ENCODE measurements at places on chromosomes 13 and 19.

GRCh38 chr13:88369866-88370265 is 698.7 kb downstream of the SLITRK5 start:
- DNase-seq = no peak

DNA sequence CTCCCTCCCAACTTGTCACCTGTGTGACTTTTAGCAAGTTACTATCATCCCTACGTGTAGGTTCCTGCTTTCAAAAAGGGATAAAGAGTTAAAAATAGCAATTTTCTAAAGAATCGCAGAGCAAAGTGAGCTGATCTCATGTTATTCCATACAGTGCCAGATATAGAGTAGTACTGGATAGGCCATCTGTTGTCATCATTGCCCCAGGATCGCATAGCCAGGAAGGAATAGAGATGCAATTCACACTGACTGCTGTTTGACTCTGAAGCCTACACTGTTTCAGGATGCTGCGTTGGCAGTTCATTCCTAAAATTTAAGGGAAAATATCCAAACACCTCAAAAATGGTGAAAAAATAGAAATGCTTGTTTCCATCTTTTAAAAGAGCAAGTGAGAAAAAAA is 138.9 kb downstream of the SHISA2 start:
- DNase-seq = no peak

DNA sequence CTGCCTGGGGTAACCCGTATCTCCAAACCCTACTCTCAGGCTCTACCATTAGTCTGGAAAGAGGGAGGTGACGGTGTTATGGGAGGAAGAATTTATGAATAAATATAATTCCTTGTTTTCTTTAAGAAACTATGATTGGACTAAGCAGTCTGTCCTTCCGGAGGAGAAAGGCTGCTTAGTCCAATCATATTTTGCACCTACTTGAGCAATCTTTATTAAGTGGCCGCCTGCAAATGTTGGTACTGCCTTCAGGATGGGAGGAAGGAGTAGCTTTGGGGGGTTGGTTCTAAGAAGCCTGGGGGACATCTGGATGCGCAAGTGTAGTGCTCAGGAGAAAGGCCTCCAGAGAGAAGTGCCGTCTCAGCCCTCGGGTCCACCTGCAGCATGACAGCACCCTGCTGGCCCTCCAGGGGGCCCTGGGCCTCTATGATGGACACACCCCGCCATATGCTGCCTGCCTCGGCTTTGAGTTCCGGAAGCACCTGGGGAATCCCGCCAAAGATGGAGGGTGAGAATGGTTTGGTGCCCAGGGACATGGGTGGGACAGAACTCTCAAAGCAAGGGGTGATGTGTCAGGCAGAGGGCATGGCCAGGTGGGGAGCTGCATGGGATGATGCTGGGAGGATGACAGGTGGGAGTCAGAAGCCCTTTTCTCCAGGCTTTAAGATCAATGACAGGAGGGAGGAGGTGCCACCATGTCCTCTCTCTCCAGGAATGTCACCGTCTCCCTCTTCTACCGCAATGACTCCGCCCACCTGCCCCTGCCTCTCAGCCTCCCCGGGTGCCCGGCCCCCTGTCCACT is 4.1 kb downstream of the ACP4 start:
- DNase-seq = no peak

DNA sequence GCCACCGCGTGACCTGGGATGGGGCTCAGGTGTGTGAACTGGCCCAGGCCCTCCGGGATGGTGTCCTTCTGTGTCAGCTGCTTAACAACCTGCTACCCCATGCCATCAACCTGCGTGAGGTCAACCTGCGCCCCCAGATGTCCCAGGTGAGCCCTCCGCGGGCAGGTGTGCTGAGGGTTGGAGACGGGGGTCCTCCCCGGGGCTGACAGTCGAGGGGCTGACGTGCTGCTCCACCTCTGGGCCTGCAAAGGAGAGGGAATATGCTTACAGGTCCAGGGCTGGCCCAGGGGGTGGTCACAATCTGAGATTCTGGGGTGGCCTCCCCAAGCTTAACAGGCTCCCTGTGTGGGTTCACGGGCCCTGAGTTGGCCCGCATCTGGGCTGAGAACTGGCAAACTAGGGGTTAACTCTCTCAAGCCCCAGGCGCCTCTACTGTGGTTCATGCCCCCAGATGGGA is 386 bp downstream of the VAV1 start:
- DNase-seq = no peak

DNA sequence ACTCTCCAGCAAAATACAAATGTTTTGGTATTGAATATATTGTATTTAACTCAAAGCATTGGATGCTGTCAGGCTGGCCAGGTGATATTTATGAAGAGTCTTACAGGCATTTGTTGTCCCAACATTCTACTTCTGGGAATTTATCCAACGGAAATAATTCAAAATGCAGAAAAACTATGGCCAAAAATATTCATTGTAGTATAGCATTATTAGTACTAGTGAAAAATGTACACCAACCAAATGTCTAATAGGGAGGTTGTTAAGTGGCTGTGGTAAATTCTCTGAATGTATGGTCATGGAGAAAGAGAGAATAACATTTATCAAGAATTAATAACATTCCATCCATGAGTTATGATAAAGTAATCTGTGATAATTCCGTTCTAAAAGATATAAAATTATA is 38.6 kb upstream of the GAS6 start:
- no peak for DNase-seq

GRCh38 chr13:36133950-36134626 is 2.9 kb upstream of the DCLK1 start:
- no peak for DNase-seq

GRCh38 chr19:35149463-35149862 is 5.1 kb upstream of the FXYD5 start:
- DNase-seq = no peak

DNA sequence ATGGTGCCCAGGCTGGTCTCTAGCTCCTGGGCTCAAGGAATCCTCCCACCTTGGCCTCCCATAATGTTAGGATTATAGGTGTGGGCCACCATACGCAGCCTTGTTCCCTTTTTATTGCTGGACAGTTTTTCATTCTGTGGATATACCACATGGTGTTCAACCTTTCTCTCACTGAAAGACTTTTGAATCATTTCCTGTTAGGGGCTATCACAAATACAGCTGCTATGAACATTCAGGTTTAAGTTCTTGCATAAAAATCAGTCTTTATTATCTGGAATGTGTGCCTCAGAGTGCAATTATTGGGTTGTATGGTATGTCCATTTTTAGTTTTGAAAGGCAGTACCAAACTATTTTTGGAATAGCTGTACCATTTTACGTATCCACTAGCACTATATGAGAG is 647.2 kb downstream of the LIG4 start:
- DNase-seq = no peak

DNA sequence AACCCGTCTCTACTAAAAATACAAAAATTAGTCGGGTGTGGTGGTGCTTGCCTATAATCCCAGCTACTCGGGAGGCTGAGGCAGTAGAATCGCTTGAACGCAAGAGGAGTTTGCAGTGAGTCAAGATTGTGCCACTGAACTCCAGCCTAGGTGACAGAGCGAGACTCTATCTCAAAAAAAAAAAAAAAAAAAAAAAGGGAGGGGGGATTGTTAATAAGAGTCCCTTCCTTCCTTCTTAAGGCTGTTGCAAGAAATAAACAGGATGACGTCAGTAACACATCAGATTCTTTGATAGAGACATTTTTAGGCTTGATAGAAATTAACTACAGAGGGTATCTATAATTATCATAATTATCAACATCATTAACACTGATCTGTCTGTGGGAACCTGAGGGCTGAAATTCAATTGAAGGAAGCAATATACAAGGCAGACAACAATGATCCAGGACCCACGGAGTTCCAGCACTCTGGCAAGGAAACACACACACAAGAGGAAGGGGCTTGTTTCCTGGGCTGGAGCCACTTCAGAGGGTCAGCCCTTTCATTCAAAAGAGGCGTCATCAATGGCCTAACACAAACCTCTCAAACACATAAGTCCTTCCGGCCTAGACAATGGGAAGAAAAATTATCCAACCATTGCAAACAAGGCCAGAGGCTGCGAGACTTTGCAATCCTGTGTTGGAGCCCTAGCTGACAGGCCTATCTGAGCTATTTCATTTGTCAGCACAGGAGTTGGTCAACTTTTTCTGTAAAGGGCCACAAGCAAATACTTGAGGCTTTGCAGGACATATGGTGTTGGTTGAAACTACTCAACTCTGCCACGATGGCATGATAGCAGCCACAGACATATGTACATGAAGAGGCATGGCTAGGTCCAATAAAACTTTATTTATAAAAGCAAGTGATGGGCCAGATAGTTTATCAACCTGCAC is 105.2 kb downstream of the INSR start:
- no peak for DNase-seq

GRCh38 chr13:75558145-75558840 is 8.7 kb downstream of the UCHL3 start:
- DNase-seq = no peak

- no peak for DNase-seq
Measured at GRCh38 chr13:45119469-45119990, 780 bp upstream of the GTF2F2 start.

- no peak for DNase-seq
Measured at GRCh38 chr13:25372284-25373081, 709 bp downstream of the ATP8A2 start.

- no peak for DNase-seq
Measured at GRCh38 chr13:109712124-109712722, 74.2 kb downstream of the IRS2 start.

DNA sequence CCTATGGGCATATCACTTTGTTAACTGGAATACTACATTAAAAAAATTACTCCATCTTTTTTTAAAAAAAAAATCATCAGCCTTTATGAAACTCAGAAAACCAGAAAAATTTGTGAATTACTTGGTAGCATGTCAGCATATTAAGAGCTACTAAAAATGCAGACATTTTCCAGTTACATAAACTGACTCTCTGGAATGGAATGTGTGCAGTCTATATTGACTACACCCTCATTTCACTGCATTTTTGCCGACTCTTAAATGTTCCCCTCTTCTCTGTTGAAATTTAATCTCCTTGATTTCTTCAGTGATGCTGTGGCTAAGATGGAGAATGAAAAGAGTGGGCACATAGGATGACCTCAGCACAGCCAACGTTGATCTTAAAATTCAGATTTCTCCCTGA is 393.8 kb downstream of the ITGBL1 start:
- no peak for DNase-seq

GRCh38 chr19:54418930-54419800 is 3.9 kb downstream of the TTYH1 start:
- no peak for DNase-seq

GRCh38 chr13:61170856-61171255 is 244.8 kb downstream of the PCDH20 start:
- no peak for DNase-seq

DNA sequence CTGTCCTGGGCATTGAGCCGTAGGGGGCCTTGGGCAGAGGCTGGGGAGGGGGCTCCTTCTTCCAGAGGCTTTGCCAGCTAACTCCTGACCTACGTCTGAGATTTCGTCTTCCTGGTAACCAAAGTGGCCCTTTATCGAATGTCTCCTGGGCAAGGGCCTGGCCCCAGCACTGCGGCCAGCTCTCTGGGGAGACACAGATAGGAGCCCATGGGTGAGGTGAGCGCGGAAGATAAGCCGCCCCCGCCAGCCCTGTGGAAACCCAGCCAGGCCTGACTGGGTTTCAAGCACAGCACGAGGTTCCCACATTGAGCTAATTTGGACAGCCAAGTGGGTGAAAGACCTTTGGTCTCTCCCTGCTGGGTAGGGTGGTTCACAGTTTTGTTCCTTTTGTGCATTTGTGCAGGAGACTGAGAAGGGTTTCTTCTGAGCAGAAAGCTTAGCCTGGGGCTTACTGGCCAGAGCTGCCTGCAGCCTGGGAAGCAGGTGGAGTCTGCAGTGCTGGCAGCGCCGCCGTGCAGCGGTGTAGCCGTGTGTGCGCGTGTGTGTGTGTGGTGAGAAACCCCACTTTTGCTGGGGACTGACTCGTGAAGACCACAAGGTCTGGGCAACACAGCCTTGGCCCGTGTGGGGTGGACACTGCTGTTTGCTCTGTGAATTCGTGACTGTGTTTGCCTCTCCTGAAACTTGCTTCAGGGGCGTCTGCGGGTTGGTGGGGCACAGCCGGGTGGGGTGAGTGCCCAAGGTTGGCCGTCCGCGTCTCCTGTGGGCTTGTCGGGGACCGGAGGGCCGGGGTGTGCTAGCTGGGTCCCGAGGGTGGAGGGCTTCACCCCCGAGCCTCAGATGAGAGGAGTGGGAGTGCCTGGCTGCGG is 2.5 kb downstream of the BSG start:
- no peak for DNase-seq

DNA sequence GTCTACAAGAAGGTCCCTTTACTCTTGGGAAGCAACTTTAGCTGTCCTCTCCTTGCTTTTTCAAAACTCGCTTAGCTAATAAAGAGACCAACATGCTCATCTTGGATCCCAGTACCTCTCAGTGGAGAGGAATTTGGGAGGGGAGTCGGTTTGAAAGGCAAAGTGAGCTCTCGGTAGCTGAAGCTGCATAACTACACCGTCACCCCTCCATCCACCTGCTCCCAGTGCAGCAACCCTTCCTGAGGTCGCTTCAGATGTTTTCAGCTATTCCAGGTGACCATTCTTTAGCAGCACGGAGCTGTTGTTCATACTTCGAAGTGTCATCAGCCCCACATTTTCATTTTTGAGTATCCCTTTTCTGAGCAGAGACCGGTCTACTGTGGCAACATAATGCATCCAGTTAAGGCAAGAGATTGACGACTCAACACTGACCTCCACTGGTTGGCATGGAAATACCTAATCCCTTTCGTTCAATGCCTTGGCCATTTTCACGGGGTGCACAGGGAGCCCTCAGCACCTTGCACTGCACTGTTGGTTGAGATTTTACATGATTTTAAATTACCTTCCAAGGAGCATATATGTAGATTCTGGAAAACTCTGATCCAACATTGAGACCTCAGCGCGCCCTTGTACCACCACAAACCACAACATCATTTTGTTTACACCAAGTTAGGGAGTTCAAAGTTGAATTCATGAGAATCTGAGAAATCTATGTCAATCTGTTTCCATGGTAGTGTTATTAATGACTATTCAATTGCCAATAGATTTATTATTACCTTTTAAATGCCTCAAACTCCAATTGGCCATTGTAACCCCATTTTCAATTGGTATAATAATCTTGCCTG is 42.2 kb downstream of the DLEU7 start:
- no peak for DNase-seq

DNA sequence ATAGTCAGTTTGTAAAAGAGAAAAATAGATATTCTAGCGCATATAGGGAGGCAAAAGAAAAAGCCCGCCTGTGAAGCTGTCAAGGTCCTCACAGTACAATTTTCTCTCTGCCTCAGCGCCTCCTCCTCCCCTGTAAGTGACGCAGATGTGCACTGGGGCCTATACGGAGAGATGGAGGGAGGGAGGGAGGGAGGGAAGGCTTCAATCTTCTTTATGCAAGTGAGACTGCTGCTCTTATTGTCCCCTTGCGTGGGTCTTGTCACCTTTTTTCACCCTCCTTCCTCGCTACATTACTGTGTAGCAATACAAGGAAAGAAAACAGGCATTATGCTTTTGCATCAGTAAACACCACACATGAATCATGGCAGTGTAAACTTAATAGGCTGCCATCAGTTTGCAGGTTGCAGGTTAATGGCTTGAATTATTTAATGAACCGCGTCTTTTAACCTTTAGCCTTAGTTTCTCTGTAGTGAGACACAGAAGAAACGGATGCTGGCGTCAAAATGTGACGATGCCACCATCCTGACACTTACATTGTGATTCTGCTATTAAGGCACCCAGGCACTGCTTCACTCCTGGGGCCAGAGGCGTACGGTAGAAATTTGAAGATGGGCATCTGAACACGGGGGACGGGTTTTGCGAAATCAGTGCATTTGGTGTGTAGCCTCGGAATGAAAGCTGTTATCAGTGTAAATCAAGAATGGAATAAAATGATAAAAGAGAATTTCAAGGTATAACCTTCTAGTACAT is at the start of gene KLHL1:
TSS of gene KLHL1 (minus strand) at position 97 of the 750 bp plus-strand sequence. CDS start 753 bp downstream, outside the sequence.
- DNase-seq = no peak

Data from cortex of kidney (tissue), 1 donor.